ENCODE measurements at places on chromosomes 12 and 14. TPM values are rescaled to one million over a fixed set of nuclear protein-coding genes. Genes with fewer than 3 reads are reported as not detected.

GRCh38 chr14:58488550-58488949 is 61.0 kb downstream of the KIAA0586 start:
- DNase-seq, result no peak

GRCh38 chr12:51632623-51633022 is 41.6 kb downstream of the SCN8A start:
- no peak for DNase-seq

- DNase-seq, result no peak
These were observed 243.1 kb downstream of the AKAP6 start for GRCh38 chr14:32571995-32572866.

DNA sequence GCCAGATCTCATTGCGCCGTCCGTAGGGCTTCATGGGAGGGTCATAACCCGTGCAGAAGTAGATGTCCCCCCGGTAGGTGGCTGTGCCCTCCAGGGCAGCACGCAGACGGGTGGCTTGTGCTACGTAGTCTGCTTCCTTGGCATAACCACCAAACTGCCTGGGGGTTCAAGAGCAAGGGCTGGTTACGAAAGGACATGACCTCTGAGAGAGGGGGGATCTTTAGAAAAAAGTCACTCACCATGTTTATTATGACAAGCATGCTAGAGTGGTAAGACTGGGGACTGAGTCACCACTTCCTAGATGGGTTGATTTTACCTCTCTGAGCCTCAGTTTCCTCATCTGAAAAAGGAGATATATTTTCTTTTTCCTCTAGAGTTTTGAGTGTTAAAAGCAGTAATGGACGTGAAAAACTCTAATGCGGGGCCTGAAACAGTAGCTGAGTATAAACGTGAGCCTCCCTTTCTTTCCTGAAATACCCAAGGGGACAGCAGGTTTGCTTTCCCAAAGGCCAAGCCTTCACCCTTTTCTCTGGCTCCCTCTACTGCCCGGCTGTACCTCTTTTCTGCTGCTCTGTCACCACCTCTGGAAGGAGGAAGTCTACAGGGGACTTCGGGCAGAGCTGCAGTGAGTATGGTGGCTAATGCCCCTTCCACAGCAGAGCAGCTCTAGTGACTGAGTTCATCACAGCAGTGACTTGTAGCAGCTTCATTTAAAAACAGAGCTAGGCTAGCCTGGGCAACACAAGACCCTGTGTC is 23.5 kb upstream of the GPRC5D start:
- DNase-seq, result no peak

The TAS2R7 gene
- not detected for total RNA-seq

DNA sequence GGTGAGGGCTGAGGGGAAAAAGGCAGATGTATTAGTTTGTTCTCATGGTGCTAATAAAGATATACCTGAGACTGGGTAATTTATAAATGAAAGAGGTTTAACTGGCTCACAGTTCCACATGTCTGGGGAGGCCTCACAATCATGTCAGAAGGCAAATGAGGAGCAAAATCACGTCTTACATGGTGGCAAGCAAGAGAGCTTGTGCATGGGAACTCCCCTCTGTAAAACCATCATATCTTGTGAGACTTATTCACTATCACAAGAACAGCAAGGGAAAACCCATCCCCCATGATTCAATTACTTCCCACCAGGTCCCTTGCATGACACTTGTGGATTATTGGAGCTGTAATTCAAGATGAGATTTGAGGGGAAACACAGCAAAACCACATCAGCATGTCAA is 1220.9 kb downstream of the GALC start:
- no peak for DNase-seq

The MGAT4C gene
- under 0.01 TPM for total RNA-seq

The ACACB gene
- 43.5 TPM for total RNA-seq
